ENCODE measurements at places on chromosomes 13 and 19. TPM values are rescaled to one million over a fixed set of nuclear protein-coding genes. Genes with fewer than 3 reads are reported as not detected.

GRCh38 chr13:108733022-108733560 is 103.7 kb downstream of the MYO16 start:
- DNase-seq, result no peak

- peak; percentile 29 for DNase-seq
Observed at GRCh38 chr13:77139306-77139705, 112.3 kb upstream of the FBXL3 start.

DNA sequence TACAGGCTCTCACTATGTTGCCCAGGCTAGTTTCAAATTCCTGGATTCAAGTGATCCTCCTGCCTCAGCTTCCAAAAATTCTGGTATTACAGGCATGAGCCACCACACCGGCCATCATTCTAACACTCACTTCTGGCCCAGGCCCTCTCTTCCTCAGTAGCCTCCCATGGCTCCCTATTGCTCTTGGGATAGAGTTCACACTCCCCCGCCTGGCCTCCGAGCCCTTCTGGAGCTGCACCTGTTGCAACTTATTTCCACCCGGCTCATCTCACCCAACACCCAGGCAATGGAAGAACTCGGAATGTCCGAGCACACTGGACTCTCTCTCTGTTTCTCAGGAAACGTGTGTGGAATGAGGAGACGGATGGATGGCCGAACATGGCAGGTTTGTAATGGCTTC is 9.0 kb upstream of the SBK3 start:
- no peak for DNase-seq

DNA sequence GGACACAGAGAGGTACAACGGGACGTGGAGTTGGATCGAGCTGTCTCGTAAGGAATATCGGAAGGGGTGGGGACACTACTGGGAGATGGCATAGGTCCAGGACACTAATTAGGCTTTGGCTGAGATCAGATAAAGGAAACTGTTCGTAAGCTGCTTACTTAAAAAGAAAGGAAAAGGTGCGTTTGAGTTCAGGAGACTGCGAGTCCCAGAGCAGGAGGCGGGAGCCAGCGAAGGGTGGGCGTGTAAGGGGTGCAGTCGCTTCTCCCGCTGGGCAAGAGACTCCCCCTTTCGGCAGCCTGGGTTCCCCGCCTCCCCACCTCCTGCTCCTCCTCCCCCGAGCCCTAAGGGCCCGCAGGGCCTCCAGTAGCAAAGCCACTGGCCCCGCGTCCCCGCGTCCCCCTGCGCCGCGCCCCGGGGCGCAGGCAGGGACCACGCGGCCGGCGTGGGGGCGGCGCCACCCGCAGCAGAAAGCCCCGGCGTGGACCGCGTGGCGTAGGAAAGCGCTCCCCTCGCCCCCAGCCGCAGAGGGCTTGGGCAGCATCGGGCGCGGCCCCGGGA is 547 bp downstream of the ABCC4 start:
- peak; percentile 51 for DNase-seq

DNA sequence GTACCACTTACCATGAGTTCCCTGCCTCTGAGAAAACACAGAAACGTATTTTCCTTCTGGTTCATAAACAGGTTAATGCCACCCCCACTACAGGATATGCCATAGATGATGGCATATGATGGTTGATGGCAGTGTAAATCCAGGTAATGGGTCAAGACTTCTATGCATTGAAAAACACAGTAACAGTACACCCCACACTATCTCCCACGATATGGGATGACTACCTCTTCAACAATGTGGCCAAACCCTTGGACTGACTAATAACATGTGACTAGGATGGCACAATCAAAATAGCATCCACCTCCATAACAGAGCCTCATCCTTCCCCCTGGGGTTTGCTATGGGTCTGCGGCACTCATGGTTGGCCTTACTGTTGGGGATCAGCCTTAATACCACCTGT is 22.0 kb downstream of the ZNF235 start:
- no peak for DNase-seq

DNA sequence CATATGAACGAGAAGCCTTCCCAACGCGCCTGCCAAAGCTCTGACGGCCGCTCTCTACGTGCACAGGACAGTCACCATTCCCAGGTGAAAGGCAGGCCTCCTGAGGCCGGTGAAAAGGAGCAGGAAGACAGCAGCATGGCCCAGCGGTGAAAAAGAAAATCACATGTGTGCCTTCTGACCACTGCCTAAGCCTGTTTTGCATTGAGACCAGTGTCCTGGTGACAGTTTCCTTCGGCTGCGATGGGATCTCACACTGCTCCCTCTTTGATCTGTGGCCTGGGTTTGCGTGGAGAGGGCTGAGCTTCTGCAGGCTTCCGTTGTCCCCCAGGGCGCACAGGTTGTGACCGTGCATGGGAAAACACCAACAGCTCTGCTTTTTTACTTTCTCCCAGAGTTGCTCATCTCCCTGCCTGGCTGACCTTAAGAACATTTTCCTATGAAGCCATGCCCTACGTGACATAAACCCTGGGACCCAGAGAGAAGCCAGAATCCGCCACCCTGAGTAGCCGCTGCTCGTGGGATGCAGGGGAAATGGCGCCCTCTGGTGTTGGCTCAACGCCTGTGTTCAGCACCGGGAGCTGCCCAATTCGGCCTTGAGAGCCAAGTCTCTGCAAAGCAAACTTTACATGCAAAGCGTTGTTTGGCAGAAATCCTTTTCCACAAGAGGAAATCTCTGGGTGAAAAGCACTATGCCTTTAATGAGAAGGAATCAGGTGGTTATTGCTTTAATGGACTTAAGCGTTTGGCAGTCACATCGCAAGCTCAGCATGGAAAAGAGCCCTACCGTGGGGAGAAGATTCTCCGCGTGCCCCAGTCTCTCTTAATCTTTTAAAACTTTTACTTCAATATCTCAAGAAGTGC is 112.2 kb upstream of the GPR12 start:
- no peak for DNase-seq

ZFR2 gene
- not detected for total RNA-seq

PEX11G gene
- 3.9 TPM for total RNA-seq
